Stimulated activated CD4-positive, alpha-beta T cell treated with anti-CD3 and anti-CD28 coated beads, Interleukin-1b, Interleukin-23, amount 100 ng/mL, for 1 hour (primary cell): ENCODE measurements at places on chromosomes 1 and 21.

GRCh38 chr1:53807916-53808315, 30.2 kb downstream of the NDC1 start:
- DNase-seq = no peak

DNA sequence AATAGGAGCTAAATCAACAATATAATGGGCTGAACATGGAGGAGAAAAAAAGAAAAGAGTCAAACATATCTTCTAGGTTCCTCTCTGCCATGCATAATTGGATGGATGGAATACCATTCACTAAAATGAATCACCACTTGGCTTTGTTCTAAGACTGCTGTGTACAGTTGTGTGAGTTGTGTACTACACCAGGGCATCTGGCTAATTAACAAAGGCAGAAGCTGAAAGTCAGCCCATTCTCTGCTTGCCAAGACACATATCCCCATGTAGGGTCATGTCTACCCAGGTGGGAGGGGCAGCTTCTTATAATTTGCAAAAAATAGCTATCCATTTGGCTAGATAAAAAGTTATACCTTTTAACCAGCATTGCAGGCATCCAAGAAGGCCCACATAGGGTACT, 21.0 kb downstream of the JUN start:
- no peak for DNase-seq

- DNase-seq = no peak
These were observed 7.3 kb downstream of the OVAAL start for GRCh38 chr1:180566026-180566425.

DNA sequence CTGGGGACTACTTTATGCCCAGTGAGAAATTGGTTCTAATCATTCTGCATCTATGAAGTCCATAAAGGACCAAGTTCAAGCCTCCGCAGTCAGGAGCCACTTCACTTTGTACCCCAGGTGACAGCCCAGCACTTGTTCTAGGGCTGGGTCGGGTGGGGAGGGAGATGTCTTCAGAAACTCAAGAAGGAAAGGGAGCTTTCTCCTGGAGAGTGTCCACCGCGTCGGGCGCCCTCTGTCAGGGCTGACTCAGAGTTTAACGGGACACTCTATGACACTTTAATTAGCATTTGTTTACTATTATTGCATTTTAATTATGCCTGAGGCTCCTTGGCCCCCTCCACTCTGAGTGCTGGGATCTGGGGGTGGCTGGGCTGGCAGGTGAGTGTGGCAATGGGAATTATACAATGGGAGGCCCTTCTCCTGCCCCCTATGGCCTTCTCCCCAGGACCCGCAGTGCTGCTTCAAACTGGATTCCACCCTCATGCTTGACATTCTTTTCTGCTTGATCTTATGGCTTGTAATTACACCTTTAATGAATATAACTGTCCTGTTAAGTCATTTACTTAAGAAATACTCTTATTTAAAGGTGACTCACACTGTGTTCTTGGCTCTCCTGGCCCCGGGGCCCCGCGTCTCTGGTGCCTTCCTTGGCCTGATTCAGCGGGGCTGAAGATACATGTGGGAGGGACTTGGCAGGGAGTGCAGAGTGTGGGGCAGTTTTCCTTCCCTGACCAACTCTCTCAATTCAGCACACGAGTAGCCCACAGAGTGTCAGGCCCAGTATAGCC, 136.6 kb downstream of the PLXNA2 start:
- no peak for DNase-seq

GRCh38 chr1:203207751-203208150, 21.2 kb upstream of the CHI3L1 start:
- DNase-seq = no peak

DNA sequence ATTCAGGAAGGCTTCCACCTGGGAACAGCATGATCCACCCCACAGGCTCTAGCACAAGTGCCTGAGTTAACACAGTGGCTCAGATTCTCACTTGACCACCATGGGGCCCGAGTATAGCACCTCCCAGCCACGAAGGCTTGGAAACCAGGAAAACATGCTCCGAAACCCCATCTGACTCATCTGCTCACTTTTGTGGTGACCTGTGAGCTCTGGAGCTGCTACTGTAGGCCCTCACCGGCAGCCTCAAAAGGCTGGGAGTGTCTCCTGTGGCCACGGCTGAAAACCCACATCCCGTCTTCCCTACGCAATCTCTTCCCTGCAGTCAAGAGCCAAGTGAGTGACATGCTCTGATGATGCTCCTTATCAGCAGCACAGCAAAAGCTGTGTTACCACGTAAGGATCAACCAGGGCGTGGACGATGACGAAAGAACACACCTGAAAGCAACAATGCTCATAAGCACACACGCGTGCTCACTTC, 81.4 kb downstream of the TGFBR3 start:
- DNase-seq = peak; percentile 14

- no peak for DNase-seq
These were observed 77.7 kb upstream of the SOX13 start for GRCh38 chr1:203995228-203995627.

DNA sequence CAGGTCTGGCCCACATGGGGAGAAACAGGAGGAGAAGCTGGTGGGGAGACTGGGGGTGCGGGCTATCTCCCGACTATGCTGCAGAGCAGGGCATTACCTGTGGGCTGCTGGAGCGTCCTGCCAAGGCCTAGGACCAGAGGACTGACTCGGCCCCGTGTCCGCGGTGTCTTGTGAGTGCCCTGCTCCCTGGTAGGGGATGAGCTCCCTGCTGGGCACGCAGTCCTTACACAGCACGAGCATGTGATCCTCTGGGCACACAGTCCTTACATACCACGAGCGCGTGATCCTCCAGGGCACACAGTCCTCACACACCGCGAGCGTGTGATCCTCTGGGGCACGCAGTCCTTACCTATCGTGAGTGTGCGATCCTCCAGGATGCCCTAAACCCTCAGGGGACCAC, 31.8 kb upstream of the CSF3R start:
- DNase-seq = no peak

GRCh38 chr1:52002038-52002917, 11.8 kb upstream of the RAB3B start:
- DNase-seq = no peak

- no peak for DNase-seq
These were observed 1753.4 kb downstream of the MRPL39 start for GRCh38 chr21:23853796-23854379.

DNA sequence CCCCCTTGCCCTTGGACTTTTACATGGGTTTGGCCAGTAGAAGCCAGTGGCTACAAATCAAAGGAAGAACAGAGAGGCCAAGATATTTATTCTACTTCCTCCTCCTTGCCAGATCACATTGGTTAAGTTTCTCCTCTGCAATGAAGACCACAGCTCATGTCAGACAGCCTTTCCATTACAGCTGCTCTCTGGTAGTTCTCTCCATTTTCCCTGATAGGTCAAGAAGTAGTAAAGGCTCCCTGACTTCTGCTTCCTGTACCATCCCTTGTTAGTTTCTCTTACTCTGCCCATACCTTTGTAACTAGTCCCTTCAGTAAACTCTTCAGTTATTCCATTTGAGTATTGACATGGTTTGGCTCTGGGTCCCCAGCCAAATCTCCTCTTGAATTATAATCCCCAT, 27.8 kb downstream of the NME7 start:
- DNase-seq = no peak

GRCh38 chr1:44300852-44301251, 54.2 kb downstream of the ERI3 start:
- no peak for DNase-seq

DNA sequence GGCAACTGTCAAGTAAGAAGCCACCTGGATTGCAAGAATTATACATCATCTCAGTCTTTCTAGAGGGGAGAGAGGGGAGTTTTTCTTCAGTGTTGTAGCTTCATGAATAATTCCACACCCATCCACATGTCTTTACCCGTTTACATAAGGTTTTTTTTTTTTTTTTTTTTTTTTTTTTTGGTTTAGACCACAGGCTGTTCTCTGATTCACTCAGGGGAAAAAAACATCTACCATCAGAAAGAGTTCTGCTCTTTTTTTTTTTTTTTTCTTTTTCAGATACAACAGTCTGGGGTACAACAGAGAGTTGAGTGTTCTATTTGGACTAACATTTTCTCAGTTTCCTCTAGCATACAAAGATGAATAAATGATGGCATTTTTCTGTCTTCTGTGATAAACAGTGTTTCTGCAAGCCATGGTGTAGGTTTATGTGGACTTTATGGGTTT, 4.9 kb upstream of the KIF14 start:
- no peak for DNase-seq

DNA sequence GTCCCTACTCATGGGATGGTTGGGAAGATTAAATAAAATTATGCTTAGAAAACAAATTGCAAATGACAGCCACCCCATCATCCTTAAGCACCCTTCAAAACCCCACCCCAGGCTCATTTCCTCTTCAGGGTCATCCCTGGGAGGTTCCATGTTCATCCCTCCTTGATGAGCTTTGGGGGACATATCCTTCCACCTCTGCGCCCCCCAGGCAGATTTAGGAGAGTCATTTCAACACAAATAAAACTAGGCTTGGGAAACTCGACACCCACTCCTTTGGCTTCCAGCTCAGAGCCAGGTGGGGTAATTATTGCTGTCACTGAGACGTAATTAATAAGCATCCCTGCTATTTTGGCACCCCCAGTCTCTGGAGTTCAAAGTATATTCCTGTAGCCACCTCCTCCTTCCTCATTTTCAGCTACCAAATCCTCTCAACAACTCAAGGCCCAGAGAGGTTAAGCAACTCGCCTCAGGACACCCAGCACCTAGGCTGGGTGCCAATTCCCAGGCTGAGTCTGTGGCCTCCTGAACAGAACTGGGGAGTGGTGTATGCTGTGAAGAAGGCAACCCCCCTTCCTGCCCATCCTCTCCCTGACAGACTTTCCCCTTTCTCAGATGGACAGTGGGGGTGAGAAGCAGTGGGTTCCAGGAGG, 595 bp downstream of the CRYBG2 start:
- no peak for DNase-seq

GRCh38 chr1:202966006-202966898, 805 bp downstream of the CYB5R1 start:
- DNase-seq = no peak

DNA sequence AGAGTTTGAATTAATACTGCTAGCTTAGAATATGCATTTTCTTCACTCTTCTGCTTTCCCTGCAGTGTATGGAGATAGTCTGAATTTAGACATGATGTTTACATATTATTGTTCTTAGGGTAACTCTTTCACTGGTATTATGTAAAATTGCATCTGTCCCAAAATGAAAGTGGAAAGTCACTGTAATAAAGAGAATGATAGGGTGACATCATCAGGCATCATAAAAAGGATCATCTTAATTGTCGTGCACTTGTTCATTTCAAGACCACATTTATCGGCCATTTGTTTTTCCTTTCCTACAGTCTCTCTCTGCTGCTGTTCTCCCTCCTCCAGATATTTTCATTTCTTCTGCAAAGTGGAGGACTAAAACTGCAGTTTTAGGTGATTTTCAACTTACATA, 61.9 kb upstream of the ZNF281 start:
- DNase-seq = no peak

- no peak for DNase-seq
These were observed 36.7 kb upstream of the EDN2 start for GRCh38 chr1:41520951-41521752.

DNA sequence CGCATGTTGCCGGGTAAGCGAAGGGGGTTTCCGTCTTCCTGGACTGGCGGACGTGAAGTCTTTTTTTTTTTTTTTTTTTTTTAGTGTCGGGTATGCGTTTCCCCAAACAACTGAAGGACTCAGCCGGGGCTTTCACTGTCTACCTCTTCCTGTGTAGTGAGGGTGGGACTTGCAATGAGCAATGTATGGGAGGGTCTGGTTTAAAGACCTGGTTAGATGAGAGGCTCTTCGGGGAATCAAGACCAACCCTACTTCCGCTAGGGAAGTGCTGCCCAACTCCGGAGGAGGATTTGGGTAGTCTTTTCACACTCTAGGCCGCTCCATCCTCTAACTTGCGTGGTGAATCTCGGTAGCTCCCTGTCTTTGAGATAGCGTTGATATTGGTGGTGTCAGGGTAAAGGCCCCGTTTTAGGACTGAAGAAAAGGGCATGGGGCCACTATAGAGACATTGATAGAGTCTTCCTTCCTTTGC, 754 bp downstream of the PRRC2C start:
- peak; percentile 50 for DNase-seq

DNA sequence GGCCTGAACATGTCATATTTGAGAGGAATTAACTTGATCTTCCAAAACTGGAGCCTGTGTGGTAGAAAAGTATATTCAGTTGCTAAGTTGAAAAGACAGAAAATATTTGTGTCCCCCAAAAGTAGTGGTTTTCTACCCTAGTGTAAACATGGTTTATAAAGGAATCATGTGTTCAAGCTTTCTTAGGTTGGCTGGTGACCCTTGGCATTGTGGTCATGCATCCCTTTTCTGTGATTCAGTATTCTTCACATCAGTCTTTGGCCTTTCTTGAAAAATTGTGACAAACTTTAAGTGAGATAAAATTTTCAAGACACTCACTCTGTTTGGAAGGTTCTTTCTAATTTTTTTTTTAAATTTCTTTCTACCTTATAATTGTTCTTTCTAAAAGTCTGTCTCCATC, 193.2 kb downstream of the DHRS3 start:
- DNase-seq = no peak

DNA sequence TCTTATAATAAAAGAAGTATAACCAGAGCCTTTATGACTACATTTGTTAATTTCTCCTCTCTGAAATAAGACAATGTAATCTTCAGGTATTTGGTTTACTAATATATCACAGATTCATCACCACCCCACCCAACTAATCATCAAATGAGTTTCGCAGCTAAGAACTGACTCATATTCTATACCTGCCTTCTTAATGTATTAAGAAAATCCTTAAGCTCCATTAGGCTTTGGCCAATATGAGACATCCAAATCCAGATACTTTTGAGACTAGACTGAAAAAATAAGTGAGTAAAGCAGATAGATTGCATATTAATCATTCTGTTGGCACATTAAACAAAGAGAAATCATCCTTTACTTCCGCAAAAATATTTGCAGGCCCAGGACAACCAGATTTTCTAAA, 18.7 kb upstream of the FMO2 start:
- DNase-seq = no peak

DNA sequence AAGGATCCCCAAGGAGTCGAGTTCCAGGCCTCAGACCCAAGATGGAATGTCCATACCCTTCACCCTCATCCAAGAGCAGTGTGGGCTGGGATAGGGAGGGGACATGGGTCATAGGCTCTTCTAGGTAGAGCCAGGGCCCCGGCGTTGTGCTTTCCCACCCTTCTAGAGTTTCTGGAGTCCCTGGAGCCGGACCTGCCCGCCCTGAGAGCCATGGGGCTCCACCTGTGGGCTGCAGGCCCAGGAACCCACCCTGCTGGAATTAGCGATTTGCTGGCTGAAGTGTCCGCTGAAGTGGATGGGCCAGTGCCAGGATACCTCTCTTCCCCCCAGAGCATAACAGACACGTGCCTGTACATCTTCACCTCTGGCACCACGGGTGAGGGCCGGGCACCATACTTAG, 1.1 kb downstream of the SLC27A3 start:
- DNase-seq = no peak

DNA sequence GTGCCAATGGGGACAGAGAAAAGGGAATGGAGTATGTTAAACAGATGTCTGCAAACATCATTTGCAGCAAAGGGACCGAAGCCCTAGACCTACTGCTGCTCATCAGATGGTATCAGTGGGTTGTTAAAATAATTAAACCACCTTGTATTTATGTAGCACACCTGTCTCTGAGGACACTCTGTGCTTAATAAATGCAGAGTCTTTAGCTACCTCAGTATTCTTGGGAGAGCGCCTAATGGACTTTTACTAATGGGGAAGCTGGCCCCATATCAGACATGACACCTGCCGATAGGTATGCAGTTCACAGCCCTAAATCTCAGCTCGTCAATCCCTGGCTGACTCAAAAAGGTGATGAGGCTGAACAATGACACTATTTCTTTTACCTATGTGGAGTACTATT, 54.4 kb downstream of the SYT6 start:
- no peak for DNase-seq

- DNase-seq = no peak
These were observed 51.9 kb downstream of the AGPAT3 start for GRCh38 chr21:43916691-43917514.

GRCh38 chr1:86227026-86227425, 70.5 kb upstream of the COL24A1 start:
- no peak for DNase-seq
